NCI-H510A (cell line): ENCODE measurements at places on chromosomes 6 and 20.

GRCh38 chr6:34248198-34248726 lies 544 bp downstream of the SMIM29 start:
- DNase-seq: no peak

GRCh38 chr20:49813305-49813974 lies 812 bp downstream of the SLC9A8 start:
- DNase-seq: no peak

- no peak for DNase-seq
These were observed 107.5 kb downstream of the CENPW start for GRCh38 chr6:126447367-126447766.

- no peak for DNase-seq
These were observed 13.7 kb downstream of the GSTA4 start for GRCh38 chr6:52981222-52981900.

DNA sequence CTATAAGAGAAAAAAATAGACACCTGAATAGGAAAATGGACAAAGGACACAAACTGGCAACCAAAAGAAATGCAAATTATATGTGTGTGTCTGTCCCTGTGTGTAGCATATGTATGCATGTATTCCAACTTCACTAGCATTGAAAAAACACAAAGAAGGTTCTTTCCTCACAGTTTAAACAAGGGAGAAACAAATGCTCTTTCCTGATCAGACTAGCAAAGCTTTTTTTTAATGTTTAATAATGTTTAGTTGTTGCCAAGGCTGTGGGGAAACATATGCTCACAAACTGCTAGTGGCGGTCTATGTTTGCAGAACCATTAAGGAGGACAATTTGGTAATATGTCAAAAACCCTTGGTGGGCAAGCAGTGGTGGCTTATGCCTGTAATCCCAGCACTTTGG lies 22.4 kb downstream of the SMLR1 start:
- DNase-seq: no peak

- DNase-seq: no peak
These were observed 39.5 kb downstream of the TGM3 start for GRCh38 chr20:2335096-2335870.

DNA sequence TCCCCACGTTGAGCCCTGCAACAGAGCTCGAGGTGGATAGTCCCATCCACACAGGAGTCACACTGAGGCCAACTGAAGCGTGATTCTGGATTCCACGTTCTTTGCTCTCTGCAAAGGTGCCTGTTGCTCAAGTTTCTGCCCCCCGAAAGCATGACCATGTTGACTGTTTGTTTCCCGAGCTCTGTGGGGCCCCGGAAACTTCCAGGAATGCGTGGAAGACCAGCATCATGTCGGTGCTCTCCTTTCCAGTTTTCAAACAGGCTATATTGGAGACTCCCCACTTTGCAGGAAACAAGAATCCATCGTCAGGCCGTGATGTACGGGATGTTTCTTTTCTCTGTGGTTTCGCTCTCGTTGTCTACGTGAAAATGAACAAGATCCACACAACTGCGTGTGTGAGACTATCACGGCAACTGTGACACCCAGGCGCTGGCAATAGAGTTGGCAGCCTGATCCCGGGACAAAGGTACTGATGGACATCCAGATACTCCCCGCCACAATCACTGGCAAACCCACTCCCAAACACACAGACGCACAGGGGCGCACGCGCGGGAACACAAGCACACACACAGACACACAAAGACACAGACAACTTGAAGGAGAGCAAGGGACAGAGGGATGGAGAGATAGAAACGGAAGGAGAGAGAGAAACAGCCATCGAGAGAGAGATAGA lies 444.6 kb upstream of the DEFB115 start:
- DNase-seq: no peak

- DNase-seq: no peak
These were observed 754.1 kb upstream of the MAP3K7 start for GRCh38 chr6:91340896-91341395.

DNA sequence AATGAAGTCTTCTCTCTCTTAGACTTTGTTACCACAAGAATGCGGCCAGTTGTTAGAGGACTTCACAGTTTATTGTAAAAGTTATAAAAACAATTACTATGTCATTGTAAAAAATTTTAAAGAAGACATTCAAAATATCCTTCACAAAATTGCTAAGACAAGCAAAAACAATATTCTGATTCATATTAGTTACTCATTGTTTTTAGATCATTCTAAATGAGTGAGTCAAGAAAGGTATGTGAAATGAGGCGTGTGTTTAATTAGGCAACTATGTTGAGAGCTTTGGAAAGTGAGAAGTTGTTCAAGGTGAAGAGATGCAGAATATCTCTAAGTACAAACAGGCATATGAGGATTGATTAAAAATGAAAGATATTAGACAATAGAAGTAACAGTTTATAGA lies 875.3 kb downstream of the EYS start:
- DNase-seq: no peak

GRCh38 chr6:12751694-12752325 lies 35.2 kb downstream of the PHACTR1 start:
- DNase-seq: no peak

- DNase-seq: no peak
These were observed 151.4 kb downstream of the PHF3 start for GRCh38 chr6:63787021-63787420.

DNA sequence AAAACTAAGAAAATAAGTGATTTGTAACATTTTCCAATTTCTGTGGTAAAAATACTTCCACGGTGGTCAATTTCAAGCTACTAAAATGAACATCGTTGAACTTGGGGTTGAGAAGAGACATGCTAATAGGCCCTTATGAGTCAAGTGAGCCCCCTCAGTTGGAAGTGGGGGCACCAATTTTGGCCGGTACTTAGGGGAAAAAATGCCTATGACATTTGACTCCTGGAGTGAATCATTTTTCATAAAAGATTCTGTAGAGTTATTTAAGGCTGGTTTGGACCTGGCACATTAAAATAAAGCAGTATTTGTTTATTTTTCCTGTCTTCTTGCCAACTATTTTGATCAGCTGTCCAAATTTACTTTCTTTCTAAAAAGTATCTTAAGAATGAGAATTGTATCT lies 32.4 kb upstream of the CAP2 start:
- no peak for DNase-seq

GRCh38 chr6:104019075-104019753 lies 840.5 kb downstream of the HACE1 start:
- no peak for DNase-seq

GRCh38 chr20:33370291-33370690 lies 31.0 kb downstream of the CDK5RAP1 start:
- DNase-seq: peak; percentile 36

DNA sequence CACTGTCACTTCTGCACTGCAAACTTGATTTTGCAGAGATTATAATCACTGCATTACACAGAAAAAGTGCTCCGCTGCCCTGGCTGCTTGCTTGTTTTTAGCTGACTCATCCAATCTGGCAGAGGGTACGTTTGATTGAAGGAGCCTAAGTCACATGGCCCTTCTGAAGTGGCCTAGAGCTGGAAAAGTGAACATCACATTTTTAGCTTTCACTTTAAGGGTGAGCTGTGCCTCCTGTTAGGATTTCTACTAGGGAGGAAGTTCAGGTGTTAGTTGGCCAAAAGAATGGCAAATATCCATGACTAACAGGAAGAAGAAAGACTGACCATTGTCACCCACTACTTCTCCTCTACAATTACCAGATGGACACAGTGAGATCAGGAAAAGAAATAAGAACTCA lies 889.1 kb upstream of the MAP3K7 start:
- DNase-seq: no peak

DNA sequence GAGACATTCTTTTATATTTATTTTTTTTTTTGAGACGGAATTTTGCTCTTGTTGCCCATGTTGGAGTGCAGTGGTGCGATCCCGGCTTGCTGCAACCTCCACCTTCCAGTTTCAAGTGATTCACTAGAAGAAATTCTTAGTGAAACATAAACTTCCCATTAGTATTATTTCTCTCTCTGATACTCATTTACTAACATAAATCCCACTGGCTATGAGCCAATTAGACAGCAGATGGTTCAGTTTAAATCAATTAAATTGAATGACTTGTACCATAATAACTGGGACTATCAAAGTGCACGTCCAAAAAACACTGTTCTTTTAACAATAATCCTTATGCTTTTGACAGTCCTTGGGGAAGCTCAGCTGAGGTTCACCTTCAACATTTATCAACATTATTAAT lies 111.2 kb upstream of the PTCHD4 start:
- DNase-seq: no peak

DNA sequence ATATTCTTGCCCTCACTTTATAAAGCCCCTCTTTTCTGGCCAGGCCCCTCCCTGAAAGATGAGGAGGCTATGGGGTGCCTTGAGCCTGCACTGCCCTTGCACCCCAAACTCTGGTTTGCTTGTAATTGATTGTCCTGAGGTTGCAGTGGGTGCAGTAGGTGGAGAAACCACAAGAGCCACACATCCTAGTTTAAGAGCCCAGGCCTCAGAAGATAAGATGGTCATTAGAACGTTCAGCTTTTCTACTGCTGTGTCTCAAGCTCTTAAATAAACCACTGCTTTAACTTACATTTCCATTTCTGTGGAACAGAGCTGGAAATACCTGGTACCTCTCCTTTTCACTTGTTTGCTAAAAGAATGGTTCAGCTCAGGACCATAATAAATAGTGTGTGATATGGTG lies 9.0 kb downstream of the MRAP2 start:
- no peak for DNase-seq

DNA sequence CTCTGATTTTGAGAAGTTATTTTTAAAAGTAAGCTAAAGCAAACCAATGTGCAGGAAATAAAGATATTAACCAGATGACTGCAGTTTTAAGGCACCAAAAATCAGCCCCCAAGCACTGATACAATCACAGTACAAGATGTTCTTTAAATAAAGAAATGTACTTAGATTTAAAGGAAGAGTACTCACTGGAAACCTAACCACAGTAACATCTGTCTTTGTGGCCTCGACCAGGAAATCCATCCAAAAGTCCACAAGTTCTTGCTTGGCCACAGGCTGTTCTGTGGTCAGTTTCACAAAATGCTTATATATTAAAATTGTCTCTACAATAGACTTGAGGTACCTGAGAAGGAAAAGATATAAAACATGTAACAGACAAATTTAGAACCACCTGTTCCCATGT lies 105.9 kb upstream of the MAP7 start:
- DNase-seq: no peak

- no peak for DNase-seq
These were observed 53.9 kb upstream of the PRND start for GRCh38 chr20:4667836-4668235.

DNA sequence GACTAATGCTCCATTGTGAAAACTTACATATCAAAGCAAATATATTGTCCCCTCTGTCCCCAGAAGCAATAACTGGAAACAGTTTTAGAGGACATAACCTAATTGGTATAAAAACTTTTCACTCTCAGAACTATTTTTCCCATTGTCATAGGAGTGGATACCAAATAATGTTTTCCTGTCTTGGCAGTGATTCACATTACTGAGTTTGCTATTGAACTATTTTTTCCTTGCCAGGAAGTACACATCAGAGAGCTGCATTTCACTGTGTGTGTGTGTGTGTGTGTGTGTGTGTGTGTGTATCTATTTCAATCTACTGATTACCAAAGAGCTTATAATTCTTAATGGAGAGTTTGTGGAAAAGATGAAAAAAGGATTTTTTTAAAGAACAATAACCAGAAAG lies 45.4 kb downstream of the AKAP12 start:
- DNase-seq: no peak

DNA sequence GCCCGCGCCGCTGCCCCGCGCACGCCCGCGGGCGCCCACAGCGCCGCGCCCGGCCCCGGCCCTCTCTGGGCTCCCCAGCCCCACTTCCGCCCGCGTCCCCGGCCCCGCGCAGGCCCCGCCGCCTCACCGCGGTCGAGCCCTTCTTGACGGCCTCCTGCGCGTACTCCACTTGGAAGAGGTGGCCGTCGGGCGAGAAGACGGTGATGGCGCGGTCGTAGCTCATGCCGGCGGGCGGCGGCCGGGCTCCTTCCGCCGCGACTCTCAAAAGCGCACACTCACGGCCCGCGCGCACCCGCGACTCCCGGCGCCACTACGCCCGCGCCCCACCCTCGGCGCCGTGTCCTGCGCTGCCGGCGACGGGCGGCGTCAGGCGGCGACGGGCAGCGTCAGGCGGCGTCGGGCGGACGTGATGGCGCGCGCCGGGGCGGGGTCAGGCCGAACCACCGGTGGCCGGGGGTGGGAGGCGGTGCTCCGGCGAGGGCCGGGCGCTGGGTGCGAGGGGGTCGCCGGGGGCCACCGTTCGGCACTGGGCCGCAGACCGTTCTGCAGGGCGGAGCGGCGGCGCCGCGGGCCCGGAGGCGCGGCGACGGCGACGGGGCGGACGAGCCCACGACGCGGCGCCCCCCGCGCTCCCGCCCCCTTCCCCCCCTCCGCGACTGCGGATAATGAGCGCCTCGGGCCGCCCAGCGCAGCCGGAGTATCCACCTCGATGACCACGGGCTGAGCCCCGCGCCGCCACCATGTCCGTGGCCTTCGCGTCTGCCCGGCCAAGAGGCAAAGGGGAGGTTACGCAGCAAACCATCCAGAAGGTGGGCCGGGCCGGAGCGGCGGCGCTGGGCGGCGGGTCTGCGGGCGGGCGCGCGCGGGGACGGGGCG lies at the start of the genes PSMA7 and SS18L1:
PSMA7 (minus strand) TSS at position 314 of the 876 bp plus-strand sequence; CDS start at position 223, 91 bp downstream.
SS18L1 (plus strand) TSS at position 689 of the 876 bp plus-strand sequence; CDS start at position 741, 52 bp downstream.
- DNase-seq: peak; percentile 84

DNA sequence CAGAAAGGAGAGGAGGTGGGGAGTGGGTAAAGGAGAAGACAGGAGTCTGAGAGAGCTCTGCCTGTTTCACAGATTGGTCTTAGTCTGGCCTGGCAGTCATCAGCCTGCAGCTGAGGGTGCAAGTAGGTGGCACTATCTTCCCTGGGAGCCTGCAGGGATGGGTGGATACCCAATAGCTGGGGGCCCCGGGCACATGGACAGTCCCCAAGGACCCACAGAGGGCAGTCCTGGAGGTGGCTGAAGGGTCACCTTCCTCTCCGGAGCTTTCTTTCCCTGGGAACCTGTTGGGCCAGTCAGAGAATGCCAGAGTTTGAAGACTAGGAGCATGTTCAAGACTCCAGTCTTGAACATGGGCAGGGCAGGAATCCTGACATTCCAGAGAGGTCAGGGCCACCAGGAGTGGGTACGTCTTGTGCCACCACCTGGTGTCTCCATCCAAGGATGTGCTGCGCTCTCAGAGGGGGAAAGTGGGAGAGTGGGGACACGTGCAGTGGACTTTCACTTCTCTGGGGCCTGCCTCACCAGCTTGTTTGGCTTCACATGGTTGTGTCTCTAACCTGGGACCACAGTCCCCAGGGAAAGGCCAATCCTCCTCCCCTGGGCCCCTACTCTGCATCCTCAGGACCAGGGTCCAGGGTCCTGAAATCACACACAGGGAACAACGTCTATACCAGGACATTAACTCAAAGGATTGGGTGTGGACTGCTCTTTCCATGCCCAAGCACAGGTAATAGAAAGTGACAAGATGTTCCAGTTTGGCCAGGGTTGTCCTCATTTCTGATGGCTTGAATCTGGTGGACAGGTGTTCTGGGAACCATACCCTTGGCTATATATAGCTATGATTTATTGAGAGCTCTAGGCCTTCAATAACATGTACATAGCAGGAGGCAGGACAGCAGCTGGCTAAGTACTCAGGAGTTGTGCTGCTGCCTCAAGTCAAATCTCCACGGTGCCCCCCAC lies 18.0 kb downstream of the AARS2 start:
- DNase-seq: no peak

GRCh38 chr6:3911614-3912336 lies 62.6 kb downstream of the FAM50B start:
- DNase-seq: no peak

- no peak for DNase-seq
These were observed 22.2 kb upstream of the TULP4 start for GRCh38 chr6:158290040-158290439.

GRCh38 chr6:75855052-75855451 lies 106.0 kb downstream of the MYO6 start:
- DNase-seq: peak; percentile 1
